ENCODE measurements at places on chromosomes 2 and 18.

GRCh38 chr2:196225213-196225612 lies 53.8 kb upstream of the STK17B start:
- no peak for DNase-seq

GRCh38 chr2:99488539-99489062 lies 1.2 kb downstream of the REV1 start:
- DNase-seq = no peak

DNA sequence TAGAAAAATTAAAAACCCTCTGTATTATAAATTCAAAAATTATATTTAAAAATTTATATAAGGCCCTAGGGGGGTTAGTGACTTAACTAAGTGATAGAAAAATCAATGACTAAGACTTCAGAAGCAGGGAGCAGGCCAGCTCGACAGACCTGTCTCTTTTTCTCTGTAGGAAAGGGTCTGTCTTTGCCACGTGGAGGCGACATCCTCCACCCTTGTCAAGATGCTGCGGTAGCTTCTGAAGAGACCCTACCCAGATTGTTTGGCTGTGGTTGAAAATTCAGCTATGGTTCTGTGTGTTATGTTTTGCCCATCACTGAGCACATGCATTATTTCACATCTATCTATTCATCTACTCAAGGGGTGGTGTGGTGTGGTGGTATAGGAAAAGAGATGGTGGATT lies 8.2 kb upstream of the SLC4A3 start:
- DNase-seq = no peak

- DNase-seq = no peak
These were observed 39.1 kb downstream of the SNED1 start for GRCh38 chr2:241037498-241037897.

DNA sequence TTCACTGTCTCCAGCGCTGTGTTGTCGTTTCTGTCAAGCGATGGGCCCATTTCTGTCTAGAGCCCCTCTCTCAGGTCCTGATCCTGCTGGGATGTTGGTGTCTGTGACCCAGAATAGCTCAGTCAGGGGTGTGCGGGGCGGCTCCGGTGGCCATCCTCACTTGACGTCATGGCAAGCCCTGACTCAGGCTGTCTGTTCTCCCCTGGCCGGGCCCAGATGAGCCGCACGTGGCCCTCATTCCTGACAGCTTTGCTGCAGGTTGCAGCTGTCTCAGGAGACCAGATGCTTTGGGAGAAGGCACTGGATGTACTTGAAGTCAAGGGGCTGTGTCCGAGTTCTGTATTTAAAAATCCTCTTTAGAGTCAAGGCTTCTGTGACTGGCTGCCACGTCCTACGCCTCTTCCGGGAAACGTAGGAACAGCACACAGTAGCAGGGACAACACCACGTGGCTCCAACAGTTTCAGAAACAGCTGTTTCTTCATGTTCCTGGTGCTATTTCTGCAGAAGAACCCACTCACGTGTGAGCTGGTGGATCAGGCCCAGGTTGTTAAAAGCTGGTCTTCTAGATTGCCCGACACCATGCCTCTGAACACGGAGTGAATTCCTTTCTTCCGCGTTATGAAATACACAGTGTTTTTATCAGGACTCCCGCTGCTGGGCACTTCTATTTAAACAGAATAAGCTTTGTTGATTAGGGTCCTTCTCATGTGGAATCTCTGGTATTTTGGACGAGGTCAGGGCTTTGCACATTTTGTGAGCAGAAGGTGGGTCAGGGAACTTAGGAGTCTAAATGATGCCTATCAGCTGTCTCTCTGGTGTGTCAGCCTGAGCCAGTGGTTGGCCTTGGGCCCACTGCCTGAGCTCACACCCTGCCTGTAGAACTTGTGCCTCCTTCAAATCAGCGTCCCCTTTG lies 28.3 kb upstream of the NTSR2 start:
- no peak for DNase-seq

GRCh38 chr2:69575926-69576325 lies 67.6 kb downstream of the AAK1 start:
- no peak for DNase-seq

DNA sequence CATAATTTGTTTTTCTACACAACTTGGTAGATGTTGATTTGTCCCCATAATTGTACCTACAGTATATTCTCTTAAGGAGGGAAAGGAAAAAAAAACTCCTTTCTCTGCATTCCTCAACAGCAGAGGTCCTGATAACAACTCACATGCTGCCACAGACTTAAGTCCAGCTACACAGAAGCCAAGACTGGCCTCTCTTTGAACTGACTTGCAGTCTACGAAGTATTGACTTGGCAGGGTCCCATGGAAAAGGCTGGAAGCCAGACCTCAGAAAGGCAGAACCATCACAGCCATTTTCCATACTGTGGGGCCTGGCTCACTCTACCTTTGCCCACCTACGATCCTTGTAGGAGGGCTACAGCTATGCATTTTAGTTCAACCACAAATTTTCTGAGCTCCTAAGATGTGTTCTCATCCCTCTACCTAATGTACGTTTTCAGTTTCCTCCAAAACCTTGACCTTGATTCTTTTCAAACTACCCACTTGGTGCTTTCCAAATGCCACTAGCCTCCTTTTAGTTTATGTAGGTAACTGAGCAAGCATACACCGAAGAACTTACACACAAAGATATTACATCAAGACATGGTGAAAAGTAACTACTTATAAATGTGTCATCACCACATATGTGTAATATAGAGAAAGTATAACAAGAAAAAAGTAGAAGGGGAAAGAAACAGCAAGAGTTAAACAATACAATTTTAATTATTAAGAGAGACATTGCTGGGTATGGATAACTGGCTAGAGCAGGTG lies 12.2 kb downstream of the LONRF2 start:
- no peak for DNase-seq

DNA sequence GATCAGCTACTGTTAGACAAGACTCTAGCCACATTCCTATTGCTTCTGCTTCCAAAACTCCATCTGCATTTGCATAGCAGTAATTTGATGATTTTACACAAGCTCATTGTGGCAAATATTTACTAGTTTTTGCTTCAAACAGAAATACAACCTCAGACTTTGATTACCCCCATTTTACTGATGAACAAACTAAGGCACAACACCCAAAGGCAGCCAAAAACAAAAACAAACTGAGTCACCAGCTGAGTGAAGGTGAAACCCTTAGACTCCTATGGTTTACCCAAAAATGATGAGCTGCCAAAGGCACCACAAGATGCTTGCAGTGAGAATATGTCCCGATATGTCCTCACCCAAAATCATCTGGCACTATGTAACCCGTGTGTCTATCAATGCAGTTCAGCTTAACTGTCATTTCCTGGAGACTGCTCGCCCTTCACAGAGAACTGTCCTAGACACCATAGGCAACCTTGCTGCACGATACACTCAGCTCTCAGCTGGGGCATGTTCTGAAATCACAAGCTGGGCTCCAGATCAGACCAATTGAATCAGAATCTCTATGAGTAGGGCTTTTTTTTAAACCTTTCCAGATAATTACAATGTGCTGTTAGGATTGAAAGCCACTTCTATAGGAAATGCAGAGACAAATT lies 4.1 kb upstream of the EVA1A start:
- no peak for DNase-seq
